ENCODE measurements at places on chromosomes 7 and 10.

DNA sequence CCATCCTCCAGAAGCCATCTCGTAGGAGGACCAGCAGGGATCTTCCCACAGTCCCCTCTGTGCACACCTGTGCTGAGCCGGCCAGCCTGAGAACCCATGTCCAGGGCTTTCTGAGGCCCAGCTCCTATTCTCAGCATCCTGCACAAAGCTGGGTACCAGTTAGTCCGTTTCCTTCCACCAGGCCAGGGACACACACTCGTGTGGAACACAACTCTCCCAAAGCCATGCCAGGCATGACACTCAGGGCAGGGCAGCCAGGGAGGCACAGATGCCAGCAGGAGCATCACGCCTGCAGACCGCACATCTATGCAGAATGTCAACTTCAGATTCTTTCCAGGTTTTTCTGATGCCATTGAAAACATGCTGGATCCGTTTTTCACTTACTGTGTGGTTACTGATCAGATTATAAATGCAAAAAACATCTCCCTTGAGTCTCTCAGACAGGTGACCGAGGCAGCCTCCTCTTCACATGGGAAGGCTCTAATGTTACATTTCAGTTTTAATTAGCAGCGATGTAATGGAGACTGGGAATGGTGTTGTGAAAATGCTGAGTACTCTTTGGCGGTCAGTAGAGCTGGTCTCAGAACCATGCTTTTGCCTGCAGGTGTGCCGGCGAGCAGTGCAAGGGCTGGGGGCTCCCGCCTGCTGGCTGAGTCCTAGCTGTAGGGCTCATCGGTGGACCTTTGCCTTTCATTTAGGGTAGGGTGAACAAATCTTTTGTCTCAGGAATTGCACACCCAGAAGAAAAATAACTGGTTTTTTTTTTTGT lies 3.3 kb upstream of the SUN1 start:
- DNase-seq: no peak

DNA sequence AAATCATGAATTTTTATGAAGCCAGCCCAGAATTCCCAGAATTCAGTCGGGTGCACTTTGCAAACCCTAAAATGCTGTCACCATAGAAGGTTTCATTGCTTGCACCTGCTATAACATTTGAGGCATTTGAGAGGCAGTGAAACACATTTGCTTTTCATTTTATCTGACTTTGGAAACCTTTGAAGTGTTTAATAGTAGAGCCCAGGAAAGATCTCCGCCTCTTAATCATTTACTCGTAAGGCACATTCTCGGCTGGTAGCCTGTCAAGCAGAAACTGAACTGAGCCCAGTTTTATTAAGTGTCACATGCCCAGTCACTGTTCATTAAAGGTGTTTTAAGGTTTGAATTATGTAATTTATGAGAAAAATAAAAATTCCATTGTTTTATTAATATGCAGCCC lies 247.6 kb downstream of the EMX2 start:
- DNase-seq: no peak

- no peak for DNase-seq
These were observed 59.6 kb upstream of the PITRM1 start for GRCh38 chr10:3231951-3232730.

DNA sequence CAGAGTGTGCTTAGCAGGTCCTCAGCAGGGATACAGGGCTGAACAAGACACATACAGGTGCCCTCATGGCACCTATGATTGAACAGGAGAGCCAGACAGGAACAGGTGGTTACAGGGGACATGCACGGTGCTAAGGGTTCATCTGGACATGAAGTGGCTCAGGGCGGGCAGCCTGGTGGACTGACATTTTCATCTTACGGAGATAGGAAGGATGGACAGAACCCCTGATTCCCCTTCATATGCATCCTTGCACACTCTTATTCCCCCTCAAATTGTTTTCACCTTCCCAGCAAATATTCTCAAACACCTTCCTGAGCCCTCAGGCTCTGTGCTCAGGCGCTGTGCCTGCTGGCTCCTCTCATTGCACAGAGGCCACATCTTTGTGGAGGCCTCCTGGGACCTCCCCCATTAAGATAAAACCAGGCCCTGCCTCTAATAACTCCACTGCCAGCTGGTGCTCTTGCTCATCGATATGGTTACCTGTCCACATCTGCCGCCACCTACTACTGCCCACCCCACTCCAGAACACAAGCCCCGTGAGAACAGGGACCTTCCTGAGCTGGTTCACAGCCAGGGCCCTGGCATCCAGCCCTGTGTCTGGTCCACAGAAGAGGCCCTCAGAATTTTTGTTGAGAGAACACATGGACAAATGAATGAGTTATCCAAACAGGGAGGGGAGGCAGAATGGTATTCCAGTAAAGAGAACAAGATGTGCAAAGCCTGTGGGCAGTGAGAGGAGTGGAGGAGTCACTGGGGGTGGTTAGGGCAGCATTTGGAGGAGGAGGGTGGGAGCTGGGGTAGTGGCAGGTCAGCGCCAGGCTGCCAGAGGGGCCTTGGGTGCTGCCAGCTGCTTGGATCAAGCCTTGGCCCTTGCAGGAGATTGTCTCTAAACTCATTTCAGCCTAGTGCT lies 68.9 kb upstream of the AQP1 start:
- DNase-seq: no peak

GRCh38 chr7:28296571-28297483 lies 115.5 kb upstream of the CREB5 start:
- peak; percentile 32 for DNase-seq

DNA sequence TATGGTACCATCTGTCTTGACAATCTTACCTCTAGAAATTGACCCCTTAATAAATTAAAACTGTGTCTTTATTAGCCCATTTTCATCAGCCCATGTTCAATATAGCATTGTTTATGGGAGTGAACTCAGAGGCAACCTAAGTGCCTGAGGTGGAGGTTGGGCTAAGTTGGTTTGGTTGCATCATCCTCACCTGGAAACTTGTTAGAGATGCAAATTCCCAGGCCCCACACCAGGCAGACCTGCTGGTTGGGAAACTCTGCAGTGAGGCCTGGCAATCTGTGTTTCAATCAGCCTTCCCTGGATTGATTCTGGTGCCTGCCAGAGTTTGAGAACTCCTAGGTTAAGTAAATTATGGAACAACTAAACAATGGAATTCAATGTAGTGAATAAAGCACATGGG lies 9.4 kb upstream of the FAM170B start:
- no peak for DNase-seq

DNA sequence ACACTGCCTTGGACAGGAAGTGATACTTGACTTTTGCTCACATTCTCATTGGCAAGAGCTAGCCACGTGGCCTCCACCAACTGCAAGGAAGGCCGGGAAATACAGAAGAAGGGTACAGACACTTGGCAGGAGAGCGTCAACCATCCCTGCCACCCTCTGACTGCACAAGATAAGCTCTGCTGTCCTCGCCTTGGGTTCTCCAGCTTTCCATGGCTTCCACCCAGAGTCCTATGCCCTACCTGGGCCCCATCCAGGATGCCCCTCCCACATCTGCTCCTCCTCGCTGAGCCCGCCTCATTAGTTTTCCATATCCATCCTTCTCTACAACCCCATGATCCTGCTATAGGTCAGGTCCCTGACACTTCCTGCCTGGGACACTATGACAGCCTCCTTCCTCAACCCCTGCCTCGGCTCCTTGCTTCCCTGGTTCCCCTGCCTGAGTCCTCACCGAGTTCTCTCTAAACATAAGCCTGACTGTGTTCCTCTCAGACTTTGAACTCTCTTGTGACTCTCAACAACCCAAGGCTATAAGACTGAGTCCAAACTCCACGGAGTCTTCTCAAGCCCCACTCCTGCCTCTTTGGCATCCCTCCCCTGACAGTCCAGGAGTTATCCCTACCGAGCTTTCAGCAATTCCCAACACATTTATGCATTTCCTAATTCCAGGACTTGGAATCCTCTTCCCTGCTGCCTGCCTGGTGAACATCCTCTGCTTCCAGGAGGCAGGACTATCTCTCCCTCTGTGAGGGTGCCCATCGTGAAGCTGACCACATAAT lies 23.2 kb upstream of the GDF10 start:
- no peak for DNase-seq
